Renal cortex interstitium (tissue), 15 donors: ENCODE measurements at places on chromosomes 3 and 15. TPM values are rescaled to one million over a fixed set of nuclear protein-coding genes. Genes with fewer than 3 reads are reported as not detected.

GRCh38 chr3:184602372-184603150 is 41.0 kb downstream of the EPHB3 start:
- no peak for DNase-seq

- no peak for DNase-seq
Measured at GRCh38 chr3:51773529-51774056, 5.4 kb downstream of the IQCF6 start.

Gene SERPINI2
- polyA plus RNA-seq: 1.4 TPM

DNA sequence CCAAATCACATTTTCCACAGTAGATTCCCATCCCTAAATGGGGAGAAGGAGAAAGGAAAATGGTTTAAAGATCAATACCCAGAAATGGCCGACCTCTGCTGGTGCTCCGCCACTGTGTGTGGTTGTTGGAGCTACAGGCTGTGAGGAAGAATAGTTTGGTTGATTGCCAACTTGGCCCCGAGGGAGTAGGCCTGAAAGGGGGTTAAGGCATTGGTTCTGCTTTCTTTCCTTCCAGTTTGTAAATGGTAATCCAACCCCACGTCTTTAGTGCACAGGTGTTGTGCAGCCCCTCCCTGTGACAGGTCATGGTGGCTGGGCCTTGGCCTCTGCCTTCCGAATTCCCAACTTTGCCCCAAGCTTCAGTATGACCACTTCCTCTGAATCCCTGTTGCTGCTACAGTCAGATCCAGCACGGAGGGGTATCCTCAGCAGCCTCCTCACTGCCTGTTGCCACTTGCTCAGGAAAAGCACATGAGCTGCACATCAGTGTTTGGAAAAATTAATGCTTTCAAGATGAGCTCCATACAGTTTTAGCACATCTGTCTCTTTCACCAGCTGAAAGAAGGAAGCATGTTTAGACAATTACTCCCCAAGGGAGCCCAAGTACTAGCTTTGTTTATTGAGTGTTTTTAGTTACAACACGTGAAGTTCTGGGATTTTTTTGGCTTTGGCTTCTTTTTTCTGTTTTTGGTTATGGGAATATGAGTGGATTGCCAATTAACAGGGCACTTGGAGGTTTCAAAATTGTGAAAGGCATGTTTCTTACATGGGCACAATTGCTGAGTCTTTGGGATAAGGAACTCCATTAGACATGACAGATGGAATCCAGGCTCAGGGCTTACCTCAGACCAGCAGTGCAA is 92.3 kb upstream of the ROPN1 start:
- no peak for DNase-seq

GRCh38 chr3:171644681-171645080 is 165.6 kb downstream of the PLD1 start:
- DNase-seq: no peak
